ENCODE measurements at places on chromosomes 13 and 19.

GRCh38 chr13:42260903-42261654 lies 10.9 kb upstream of the AKAP11 start:
- DNase-seq: no peak

- DNase-seq: no peak
Measured at GRCh38 chr19:9917321-9917720, 19.0 kb downstream of the OLFM2 start.

DNA sequence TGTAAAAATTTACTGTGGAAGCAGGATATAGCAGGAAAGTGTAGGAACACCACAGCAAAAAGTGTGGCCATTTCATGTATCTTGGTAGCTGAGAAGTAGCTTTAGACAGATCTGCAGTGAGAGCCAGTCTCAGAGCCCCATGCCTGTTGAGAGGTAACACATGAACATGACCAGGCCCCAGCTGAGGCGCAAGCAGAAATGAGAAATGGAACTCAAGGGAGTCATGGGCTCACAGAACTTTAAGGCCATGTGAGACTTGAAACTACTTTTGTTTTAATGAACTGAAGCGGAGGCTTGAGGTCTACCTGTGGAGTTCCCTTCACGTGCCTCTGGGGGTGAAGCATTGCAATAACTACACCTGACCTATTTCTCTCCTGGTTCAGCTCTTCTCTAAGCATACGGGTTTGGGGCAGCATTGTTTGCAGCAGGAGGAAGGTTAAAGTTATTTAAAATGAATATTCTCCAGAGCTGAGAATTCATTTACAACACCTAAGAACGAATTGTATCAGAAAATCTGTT lies 3.3 kb downstream of the MYO16 start:
- no peak for DNase-seq

DNA sequence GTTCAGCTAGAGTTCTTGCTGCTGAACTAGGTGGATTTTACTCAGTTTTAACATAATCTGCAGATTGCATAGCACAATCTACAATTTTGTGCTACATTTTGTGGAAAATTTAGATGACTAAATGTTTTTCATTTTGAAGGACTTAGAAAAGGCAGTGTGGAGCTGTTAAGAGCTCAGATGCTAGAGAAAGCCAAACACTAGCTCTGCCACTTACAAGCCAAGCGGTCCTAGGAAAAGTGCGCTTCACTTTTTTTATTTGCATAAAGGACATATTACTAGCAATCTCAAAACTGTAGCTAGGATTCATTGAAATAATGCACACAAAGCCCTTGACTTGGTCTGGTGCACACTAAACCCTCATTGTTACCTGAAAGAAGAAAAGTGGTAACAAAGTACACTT lies 8.1 kb upstream of the CSNK1A1L start:
- DNase-seq: no peak

DNA sequence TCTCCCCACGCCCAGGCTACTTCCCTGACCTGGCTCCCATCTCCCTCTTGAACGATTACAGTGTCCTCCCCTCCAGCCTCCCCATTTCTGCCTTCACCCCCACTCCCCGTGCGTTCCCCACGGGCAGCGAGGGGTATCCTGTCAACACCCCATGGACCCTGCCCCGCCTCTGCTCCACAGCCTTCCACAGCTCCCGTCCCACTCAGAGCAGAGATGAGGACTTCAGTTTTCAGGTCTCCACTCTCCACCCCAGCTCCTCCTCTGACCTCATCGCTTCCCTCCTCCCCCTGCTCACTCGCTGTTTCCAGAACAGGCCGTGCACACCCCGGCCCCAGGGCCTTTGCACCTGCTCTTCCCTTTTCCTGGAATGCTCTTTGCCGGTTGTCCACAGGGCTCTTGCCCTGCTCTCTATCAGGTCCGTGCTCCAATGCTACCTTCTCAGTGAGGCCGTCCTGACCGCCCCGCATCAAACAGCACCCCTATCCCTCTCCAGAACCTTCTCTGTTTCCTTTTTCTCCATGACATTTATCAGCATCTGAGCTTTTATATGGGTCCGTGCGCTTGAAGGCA lies 15.0 kb downstream of the LRRC4B start:
- DNase-seq: no peak

GRCh38 chr19:49020931-49021895 lies 2.9 kb downstream of the CGB3 start:
- no peak for DNase-seq

- DNase-seq: no peak
Measured at GRCh38 chr13:87259479-87260083, 411.6 kb upstream of the SLITRK5 start.

- no peak for DNase-seq
Measured at GRCh38 chr19:47144630-47145029, 14.0 kb downstream of the SAE1 start.

DNA sequence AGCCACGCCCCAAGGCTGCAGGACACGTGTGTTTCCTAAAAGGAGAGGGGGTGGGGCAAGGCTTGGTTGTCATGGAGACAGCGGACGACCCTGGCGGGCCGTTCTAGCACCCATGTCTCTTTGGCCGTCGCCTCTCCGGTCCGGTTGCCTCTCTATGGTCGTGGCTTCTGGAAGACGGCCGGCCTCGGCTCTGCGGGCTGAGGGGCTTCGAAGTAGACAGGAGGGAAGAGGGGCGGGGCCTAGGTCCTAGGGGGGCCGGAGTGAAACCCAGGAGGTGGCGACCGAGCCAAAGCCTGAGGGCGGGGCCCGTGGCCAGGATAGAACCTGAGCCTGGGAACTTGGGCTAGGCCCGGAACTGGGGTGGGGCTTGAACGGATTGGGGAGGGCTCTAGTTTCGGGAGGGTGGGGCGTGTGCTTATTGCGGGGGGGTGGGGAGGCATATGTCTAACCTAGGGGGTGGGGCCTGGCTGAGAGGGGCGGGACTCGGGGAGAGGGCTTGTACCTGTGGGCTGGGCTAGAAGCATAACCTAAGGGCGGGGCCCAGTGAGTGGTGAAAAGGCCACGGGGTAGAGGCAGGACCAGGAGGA lies 750 bp upstream of the SLC27A1 start:
- DNase-seq: peak; percentile 99

- no peak for DNase-seq
Measured at GRCh38 chr19:11092181-11092538, 2.9 kb downstream of the LDLR start.

DNA sequence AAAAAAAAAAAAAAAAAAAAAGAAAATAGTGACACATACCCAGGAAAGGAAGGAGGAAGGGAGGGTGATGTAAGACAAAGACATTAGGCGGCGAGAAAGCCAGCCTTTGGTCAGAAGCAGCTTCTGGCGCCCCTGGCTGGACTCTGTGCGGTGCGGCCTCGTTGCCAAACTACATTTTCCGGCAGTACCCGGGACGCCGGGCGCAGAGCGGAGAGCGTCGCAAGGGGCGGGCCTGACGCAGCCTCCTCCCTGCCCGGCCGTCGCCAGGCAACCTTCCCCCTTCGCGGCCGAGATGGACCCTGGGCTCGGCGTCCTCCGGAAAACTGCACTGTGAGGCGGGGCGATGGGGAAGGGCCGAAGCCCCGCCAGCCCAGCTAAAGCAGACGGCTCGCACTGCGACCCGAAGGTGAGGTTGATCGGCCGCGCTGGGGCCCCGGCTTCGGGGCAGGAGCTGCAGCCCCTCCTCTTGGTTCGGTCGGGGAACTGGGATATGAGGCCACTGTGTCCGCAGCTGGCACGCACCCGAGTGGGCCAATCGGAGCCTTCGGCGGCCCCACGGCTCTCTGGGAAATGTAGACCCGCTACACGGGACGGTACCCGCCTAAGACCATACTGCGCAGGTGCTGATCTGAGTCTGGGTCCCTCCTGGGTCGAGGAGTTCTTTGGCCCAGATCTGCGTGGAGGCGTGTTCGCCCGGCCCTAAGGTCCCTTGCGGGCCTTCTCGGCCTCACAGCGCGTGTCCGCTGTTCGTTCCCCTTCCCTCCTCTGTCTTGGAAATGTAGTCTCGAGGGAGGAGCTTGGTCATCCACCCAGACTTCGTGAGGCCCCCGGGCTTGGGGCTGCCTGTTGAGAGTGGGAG lies 2.3 kb upstream of the MZF1 start:
- DNase-seq: peak; percentile 90

GRCh38 chr19:18879579-18880373 lies 16.2 kb downstream of the CERS1 start:
- no peak for DNase-seq

DNA sequence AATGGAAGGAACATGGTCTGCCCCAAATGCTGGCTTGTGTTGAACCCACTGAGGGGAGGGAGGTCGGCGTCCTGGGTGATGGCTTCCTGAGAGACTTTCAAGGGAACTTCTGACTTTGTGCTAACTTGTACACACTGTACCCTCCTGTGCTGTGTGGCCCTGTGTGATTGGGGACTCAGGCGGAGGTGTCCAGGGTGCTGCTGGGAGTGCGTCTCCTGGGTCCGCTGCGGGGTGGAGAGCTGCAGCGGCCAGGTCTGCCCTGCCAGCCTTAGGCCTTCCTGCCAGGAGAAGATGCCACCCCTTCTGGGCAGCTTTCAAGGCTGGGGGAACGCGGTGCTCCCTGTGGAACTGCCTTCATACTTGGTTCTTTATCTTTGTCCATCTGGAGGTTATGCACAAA lies 170.1 kb downstream of the URI1 start:
- DNase-seq: no peak

All from tibial artery (tissue), 4 donors.